ENCODE measurements at places on chromosomes 5 and 9.
A peak's percentile ranks its signal among the peaks of the same experiment; 100 is the strongest.

DNA sequence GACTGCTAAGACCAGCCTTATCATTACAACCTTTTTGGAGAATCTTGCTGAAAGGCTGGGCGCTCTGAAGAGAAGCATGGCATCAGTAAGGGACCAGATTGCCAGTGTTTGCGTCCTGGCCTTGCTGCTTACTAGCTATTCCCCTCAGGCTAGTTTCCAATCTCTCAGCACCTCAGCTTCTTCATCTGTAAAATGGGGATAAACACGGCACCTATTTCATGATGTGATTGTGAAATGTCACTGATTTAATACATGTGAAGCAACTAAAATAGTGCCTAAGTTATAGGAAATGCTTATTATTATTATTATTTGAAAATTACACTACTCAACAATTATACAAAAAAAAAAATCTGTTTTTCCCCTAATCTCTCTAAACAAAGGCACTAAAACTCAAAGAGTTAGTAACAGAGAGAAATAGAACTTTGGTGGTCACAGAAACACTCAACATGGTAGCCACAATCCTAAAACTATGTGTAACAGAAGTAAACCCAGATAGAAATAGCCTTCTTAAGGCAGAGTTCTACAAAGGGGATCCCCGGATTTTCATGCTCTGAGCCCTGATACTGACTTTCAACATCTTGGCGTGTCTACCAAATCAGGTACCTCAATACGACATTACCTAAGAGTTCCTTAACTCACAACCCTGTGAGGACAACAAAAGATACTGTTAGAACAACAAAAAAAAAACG, 62.0 kb downstream of the ENC1 start:
- no peak for DNase-seq

GRCh38 chr9:108681851-108682590, 173.8 kb downstream of the ACTL7B start:
- peak; percentile 51 for DNase-seq

GRCh38 chr9:132241840-132242620, 80.2 kb downstream of the NTNG2 start:
- DNase-seq = no peak

DNA sequence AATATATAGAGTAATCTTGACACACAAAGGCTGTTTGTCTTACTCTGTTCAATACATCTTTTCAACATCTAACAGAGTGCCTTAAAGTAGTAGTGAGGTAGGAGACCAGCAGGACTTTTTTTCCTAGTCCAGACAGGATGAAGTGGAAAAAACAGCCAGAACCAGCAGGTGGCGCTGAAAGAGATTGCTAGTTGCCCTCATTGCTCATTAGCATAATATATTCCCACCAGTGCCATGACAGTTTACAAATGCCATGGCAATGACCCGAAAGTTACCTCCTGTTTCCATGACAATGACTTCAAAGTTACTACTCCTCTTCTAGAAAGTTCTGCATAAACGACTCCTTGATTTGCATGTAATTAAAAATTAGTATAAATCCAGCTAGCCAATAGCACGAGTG, 387.4 kb downstream of the ACTL7B start:
- no peak for DNase-seq

DNA sequence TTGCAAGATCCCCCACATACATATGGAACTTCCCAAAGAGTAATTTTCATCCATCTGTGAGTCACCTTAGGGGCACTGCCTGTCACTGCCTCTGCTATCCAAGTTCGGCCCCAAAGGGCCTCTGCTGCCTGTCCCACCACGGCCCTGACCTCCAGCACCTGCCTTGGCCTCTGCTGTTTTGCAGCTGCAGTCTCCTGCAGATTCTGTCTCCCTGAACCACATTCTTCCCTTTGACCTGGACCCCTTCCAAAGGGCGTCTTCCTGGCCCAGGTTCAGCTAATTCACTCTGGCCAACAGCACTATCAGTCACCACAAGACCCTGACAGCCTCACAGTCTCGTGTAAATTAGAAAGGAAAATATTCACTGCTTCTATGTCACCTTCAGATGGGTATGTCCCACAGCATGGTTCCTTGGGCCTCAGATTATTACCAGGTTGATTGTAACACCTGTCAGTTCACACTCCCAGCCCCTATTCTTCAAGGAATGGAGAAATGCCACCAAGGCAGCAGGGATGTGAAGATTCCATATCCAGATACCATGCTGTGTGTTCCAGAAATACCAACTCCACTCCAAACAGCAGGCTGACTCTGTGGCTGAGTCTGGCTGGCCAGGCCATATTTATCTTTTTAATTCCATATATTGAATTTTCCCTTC, 479.3 kb downstream of the ARHGEF28 start:
- no peak for DNase-seq

DNA sequence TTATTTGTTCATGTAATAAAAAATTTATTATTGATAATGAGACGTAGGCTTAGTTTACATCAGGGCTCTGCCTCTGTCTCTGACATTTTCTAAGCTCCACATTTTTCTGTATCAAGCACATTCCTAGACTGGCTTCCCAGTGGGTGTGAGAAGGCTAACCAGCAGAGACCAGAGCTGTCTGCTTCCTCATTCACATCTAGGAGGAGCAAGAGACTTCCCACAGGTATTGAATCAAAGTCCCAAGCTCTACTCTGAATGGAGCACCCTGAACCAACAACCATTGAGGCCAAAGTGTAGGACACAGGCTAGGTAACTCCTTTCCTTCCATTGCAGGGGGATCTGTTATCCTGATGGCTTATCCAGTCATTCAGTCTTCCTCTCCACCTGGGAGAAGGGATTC, 72.4 kb downstream of the PARP8 start:
- DNase-seq = no peak

DNA sequence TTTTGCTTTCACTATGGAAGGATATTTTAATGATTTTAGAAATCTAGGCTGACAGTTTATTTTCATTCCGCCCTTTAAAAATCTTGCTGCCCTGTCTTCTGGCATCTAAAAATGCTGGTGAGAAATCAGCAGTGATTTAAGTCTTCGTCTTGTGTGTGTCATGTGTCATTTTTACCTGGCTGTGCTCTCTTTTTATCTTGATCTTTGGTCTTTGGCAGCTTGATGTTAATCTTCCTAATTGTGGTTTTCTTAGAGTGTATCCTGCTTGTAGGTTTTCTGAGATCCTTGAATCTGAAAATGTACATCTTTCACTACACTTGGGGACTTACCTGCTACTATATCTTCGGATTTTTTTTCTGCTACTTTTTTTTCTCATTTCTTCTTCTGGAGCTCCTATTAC, 11.9 kb upstream of the LPCAT1 start:
- DNase-seq = no peak

- no peak for DNase-seq
Measured at GRCh38 chr9:131500939-131501541, 1.7 kb upstream of the POMT1 start.

- DNase-seq = no peak
Measured at GRCh38 chr5:135482381-135482933, 30.3 kb upstream of the TIFAB start.

- DNase-seq = no peak
Measured at GRCh38 chr9:95494022-95494415, 22.8 kb downstream of the PTCH1 start.

DNA sequence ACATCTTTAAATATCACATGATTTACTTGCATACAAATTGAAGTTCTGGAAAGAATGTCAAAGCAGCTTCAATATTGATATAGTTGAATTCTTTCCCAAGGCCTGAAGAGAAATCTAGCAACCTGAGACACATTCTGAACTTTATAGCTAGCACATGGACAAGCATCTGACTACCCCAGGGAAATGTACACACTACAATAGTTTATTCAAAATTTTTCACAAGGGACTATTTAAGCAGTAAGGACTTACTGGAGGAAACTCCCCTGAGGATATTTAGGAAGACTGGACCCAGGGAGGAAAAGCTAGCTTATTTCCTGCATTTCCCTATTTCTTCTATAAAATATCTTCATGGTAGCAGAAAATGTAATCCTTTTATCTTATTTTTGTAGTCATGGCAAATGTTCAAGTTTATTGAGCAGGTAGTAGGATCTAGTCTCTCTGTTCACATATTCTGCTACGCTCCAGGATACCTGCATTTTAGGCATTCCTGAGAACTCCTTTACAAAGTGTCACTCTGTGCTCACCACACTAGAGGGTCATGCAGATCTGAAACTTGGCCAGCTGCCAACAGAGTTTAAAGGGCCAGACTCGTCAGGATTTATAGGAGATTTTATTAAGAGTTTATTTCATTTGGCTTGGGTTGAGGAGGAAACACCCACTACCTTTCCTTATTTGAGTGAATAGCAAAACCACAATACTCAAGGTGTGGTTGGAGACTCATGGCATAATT, 348.4 kb upstream of the FTMT start:
- DNase-seq = no peak

DNA sequence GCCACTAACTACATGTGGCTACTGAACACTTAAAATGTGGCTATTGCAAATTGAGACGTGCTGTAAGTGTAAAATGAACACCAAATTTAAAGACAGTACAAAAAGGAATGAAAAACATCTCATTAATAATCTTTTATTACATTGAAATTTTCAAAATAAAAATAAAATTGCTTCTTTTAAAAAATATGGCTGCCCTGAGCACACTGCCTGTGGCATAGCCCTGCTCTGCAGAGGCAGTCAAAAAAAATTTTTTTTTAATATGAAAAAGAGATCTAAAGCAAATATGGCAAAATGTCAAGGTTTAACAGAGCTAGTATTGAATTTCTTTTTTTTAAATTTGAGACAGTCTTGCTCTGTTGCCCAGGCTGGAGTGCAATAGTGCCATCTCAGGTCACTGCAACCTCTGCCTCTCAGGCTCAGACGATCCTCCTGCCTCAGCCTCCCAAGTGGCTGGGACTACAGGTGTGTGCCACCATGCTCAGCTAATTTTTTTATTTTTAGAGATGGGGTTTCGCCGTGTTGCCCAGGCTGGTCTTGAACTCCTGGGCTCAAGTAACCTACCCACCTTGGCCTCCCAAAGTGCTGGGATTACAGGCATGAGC, 25.6 kb downstream of the CARNMT1 start:
- no peak for DNase-seq

- DNase-seq = no peak
Measured at GRCh38 chr9:126677188-126678084, 63.7 kb downstream of the LMX1B start.

DNA sequence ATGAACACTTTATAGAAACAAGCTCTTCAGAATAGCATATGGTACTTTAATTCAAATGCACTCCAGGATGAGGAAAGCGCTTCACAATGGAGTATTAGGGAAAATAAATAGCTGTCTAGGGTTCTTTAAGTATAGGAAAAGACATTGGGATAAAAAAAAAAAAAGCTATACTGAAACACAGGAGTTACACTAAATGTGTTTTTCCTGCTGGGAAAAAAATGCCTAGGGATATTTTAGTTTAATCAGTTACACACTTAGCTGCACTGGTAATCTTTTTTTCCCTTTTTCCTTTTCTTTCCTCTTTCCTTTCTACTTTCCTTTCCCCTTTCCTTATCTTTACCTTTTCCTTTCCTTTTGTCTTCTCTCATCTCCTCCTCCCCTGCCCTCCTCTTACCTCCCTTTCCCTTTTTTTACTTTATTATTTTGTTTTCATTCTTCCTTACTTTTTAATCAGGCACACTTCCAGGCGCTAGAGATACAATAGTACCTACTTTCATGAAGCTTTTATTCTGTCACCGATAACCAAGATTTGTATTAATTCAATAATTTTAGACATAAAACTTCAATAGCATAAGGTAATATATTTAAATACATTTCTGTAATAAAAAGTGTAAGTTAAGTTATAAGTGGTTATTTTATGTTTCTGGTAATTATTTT, 758.7 kb downstream of the CDH18 start:
- no peak for DNase-seq

- no peak for DNase-seq
Measured at GRCh38 chr5:1552521-1553255, 28.9 kb upstream of the LPCAT1 start.

GRCh38 chr9:118595719-118596305, 773.4 kb downstream of the BRINP1 start:
- DNase-seq = no peak

DNA sequence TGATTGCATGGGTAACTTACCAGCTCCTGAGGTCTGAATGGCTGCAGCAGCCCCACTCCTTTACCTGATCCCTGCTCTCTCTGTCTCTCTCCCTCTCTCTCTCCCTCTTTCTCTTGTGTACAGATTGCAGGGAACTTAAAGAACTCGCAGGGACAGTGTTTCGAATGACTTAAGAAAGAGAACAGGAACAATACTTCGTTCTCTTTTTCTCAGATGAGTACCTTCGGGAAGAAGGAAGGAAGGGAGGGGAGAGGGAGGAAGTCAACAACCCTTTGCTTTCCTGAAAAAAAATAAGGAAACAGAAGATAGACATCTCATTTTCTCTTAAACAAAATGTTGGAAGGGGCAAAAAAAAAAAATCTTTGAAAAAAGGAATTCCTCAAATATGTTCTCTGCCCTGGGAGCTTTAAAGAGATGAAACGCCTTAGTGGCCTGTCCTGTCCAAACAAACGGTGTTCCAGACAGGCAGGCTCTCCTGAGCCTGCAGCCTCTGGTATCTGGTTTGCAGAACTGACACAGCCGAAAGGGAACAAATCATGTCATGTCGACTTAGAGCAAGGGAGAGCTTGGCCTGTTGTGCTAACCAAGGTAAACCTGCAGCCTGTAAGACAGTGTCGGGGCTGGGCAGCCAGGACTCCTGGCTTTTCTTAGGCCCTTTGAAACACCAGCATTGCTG, at the start of gene ZNF366:
Gene ZNF366, minus strand, starts transcription at position 180 of the 676 bp plus-strand sequence. CDS start 45,914 bp downstream, outside the sequence.
- no peak for DNase-seq

DNA sequence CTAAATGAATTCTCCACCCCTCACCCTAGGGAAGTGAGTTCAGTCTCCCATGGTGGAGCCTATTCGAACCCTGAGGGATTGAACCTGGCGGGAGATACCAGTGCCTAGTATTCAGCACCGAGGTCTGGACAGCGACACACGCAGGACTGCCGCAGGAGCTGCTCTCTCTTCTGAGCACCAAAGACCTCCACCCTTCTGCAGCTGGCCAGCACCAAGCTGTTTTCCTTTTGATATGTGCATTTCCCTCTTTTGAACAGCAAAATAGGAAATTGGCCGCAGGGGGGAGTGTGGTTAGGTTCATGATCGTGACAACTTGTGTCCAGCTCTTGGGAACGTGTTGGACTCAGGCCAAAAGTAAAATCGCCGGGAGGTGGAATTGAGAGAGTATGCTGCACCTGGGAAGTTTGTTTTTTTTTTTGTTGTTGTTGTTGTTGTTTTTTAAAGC, 1.2 kb upstream of the PCSK1 start:
- DNase-seq = peak; percentile 50

DNA sequence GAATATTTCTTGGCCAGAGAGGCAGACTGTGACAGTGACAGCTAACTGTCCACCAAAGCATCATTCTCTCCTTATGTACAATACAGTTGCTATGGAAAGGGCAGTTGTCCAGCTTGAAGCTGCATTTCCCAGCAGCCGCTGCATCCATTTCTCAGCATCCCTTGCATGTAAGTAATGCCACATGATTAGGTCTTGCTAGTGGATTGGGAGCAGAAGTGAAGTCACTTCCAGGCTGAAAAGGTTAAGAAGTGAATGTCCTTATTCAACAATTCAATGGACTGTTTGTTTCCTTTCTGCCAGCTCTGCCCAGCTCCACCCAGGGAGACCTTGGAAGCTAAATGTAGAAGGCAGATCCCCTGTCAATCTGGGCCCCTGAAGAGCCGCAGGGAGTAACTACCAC, 26.1 kb upstream of the RETREG1 start:
- DNase-seq = no peak

GRCh38 chr9:694403-695154, 146.9 kb upstream of the DMRT1 start:
- no peak for DNase-seq
